ENCODE measurements at places on chromosomes 16 and 17.

- peak; percentile 41 for DNase-seq
These were observed 17.9 kb downstream of the PSME3IP1 start for GRCh38 chr16:57167953-57168352.

- DNase-seq = no peak
These were observed 516 bp downstream of the CPNE2 start for GRCh38 chr16:57092786-57093411.

- no peak for DNase-seq
These were observed 205.0 kb upstream of the N4BP1 start for GRCh38 chr16:48814994-48815393.

- DNase-seq = no peak
These were observed 58.9 kb downstream of the CDH11 start for GRCh38 chr16:65062736-65063583.

DNA sequence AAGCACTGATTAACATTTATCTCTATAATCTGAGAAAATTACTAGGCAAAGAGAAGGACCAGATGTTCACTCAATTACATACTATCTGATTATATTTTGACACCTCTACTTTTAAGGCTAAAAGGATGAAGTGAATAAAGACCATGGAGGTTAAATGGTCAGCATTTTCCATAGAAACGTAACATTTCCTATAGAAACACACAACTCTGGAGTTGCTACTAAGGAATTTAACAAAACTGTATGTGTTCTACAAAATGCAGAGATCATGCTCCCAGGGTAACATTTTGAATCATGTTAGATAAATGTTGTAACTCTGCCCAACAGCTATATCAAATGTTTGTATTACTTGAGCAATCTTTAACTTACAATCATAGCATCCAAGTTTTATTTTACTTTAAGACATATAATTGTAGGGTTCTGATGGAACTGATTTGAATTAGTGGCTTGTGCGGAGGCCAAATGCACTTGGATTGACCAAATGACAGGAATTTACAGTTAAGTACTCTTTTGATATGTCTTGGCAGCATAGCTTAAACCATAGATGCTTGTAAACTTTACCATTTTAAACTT is 97.7 kb downstream of the RPGRIP1L start:
- DNase-seq = no peak

- no peak for DNase-seq
These were observed 19.2 kb upstream of the ABAT start for GRCh38 chr16:8655184-8655717.

- DNase-seq = peak; percentile 52
These were observed 216.7 kb downstream of the RPTOR start for GRCh38 chr17:80761110-80761871.

DNA sequence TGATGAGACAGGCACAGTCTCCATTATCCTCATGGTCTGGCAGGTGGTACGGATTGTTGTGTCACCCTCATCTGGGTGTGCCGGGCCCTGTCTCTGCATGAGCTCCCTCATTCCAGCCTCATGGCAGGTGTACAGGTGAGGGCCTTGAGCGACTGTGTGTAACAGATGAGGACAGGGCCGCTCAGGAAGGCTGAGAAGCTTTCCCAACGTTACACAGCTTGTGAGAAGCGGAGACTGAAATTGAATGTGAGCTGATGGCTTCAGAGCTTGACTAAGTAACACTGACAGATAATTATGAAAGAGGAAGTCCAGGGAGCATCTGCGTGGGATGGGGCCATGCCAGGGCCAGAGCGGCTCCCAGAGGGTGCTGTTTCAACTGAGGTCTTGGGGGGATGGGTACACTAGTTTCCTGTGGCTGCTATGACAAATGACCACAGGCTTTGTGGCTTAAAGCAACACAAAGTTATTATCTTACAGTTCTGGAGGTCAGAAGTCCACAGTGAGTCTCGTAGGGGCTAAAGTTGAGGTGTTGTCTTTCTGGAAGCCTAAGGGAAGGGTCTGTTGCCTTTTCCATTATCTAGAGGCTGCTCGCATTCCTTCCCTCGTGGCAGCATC is 36.7 kb downstream of the CMIP start:
- DNase-seq = peak; percentile 73

- no peak for DNase-seq
These were observed 1.8 kb upstream of the TELO2 start for GRCh38 chr16:1491327-1491726.

DNA sequence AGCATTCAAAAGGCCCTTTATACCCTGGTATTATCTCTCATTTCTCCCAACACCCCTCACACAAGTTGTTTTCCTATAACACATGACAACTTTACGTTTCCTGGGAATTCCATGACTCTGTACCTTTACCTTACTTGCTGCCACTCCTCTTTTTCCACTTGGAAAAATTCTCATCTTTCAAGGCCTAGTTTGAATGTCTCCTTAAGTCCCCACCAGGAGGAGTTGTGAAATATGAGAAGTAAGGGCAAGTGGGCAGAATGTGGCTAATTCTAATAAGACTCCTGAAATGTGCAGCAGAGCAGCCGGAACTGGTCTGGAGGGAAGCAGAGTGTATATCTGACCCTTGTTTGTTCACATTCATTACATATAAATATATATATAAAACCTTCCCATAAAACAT is 39.7 kb downstream of the BRCA1 start:
- DNase-seq = no peak

GRCh38 chr16:740764-741505 is at the start of gene CIAO3:
Gene CIAO3 (minus strand): TSS chr16:740997. CDS start chr16:740985, 12 bp downstream.
- peak; percentile 80 for DNase-seq

DNA sequence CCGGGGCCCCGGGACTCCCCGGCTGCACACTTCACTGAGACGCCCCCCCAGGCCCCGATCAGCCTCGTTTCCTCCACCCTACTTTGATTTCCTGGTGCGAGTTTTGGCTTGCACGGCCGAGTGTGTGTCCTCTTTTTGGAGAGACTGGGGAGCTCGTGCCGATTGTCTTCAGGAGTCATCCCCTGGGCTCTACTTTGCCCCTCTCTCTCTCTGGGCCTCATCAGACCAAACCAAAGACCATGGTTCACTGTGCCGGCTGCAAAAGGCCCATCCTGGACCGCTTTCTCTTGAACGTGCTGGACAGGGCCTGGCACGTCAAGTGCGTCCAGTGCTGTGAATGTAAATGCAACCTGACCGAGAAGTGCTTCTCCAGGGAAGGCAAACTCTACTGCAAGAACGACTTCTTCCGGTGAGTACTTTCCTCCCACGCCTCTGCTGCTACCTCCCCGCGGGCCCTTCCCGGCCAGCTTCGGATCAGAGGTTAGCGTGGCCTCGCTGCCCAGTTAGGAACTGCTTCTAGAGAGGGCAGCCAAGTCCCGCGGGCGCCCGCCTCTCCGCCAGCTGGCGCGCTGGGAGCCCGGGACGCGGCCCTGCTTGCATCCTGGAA is 787 bp downstream of the LHX1 start:
- peak; percentile 48 for DNase-seq

- peak; percentile 51 for DNase-seq
These were observed 6.2 kb downstream of the SLC12A3 start for GRCh38 chr16:56871172-56871593.

DNA sequence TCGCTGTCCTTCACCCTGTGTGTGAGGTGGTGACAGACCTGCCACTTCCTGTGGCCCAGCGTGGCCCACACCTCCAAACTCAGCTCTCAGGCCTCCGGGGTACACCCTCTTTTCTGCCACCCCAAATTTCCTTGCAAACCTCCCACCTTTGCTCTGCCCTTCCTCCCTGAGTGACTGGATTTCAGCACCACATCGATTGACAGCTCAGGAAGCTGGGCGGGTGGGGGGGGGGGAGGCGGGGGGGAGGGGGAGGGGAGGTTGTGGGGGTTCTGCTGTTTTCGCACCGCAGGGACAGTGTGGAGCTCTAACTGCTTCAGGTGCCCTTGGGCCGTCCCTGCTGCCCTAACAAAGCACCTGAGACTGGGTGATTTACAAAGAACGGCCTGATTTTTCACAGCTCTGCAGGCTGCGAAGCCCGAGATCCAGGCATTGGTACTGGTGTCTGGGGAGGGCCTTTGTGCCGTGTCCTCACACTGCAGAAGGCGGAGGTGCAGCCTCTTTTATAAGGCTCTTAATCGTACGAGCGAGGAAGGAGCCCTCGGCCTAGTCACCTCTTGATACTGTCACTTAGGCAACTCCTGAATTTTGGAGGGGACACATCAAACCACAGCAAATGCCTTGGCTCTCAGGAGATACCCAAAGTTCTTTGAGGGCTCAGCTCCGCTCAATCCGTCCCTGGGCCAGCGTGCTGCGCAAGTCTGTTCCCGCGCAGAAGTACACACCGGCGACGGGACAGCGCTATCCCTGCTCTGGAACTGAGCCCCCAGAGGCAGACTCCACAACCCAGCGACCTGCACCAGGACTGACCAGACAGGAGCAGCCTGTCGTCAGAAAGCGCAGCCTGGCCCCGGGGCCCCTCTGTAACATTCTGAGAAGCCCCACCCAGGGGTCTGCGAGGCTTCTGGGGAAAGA is 3.6 kb downstream of the NDUFAF8 start:
- no peak for DNase-seq

DNA sequence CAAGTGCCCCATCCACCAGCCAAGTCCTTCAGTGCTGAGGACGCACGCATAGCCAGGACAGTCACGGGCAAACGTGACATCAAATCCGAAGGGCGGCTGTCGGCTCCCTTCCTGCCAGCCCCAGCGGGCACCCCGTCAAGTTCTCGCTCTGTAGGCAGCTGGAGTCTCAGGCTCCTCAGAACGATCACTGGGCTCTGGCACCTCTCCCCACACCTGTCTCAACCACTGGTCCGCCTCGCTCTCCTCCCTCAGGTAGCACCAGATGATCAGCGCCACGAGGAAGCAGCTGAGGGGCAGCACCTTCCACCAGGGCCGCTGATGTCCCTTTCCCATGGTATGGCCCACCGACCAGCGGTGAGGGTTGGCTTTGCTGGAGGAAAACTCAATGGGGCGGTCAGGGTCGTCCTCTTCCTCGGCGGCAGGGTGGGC is 422 bp downstream of the UQCC4 start:
- DNase-seq = no peak

- DNase-seq = no peak
These were observed 412.0 kb downstream of the SHISA9 start for GRCh38 chr16:13313351-13313750.

DNA sequence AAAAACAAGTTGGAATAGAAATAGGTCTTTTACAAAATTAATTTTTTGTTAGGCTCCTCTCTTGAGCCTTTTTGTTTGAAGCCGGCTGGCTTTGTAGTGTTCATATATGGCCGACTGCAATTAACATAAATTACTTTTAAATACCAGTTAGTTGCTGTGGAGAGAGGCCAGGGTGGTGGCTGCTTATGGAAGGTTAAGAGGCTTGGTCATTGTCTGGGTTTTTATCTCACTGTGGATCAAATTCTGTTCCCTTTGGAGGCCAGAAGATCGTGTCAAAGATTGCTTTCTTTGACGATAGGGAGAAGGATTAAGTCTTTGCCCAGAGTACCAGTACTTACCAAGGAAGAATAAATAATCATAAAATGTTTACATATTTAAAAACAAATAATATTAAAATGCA is 39.9 kb downstream of the MSI2 start:
- peak; percentile 74 for DNase-seq

- DNase-seq = no peak
These were observed 574.6 kb upstream of the HSBP1 start for GRCh38 chr16:83233153-83233552.

- DNase-seq = no peak
These were observed 4.9 kb downstream of the DPEP1 start for GRCh38 chr16:89618109-89618998.

DNA sequence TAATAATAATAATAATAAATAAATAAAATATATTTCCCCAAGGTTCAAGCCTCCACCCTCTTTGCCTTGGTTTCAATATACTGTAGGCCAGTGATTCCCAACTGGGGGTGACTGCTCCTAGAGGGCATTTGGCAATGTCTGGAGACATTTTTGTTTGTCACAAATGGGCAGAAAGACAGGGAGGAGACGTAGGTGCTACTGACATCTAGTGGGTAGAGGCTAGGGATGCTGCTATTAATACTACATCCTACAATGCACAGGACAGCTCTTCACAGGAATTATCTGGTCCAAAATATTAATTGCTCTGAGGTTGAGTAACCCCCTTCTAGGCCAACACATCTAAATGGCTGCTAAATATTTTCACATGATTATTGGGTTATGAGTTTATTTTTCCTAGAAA is 12.8 kb upstream of the PRR14 start:
- peak; percentile 73 for DNase-seq

DNA sequence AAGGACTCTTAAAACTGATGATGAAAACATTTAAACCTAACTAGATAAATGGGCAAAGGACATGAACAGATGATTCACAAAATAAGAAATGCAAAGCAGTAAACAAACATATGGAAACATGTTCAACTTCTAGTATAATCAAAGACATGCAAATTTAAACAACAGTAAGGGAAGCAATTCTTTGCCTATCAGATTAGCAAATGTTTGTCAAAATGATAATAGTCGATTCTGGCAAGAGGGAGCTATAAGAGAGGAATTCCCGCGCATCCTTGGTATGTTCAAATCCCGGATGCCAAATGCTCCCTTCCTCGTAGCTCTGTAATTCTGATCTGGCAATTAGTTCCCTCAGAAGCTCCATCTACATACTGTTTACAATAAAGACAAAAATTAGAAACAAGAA is 320.5 kb downstream of the PHKB start:
- DNase-seq = no peak

DNA sequence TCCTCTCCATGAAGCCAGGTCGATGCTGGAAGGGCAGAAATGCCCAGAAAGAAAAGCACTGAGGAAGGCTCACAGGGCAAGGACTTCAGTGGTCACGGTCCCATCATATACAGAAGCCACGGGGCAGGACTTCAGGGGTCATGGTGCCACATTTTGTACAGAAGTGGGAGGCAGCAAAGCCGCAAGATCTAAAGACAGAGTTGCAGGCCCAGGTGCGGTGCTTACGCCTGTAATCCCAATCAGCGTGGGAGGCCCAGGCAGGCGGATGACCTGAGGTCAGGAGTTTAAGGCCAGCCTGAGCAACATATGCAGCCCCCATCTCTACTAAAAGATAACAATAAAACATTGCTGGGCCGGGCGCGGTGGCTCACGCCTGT is 96.0 kb downstream of the NXN start:
- DNase-seq = no peak

DNA sequence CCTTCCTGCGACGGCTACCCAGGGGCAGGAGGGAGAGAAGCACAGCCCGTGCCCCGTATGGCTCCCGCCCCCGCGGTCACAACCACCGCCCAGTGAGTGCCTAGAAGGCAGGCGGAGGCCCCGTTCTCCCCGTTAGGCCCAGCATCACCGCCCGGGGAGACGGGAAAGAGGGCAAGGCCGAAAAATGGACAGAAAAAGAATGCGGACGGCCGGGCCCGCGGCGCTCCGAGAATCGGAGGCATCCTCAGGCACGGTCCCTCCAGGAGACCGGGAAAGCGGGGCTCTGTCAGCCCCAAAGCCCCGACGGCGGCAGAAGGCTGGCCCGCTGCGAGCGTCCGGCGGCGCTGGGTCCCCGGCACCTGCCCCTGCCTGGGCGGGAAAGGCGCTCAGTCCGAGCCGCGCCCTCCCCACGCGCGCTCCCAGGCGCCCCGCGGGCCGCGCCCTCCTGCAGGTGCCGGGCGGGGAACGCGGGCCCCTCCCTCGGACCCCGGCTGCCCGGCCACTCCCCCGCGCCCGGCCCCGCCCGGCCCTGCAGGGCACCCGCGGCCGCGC is 407 bp downstream of the MCRIP1 start:
- DNase-seq = no peak

- DNase-seq = peak; percentile 64
These were observed 29.5 kb downstream of the MPRIP start for GRCh38 chr17:17071531-17072360.

- DNase-seq = peak; percentile 40
These were observed 486 bp downstream of the SYT17 start for GRCh38 chr16:19168371-19169081.

- no peak for DNase-seq
These were observed 34.2 kb downstream of the COPRS start for GRCh38 chr17:31824766-31825360.
